Camera-type eye (tissue), 1 donor: ENCODE measurements at places on chromosomes 4 and X. TPM values are rescaled to one million over a fixed set of nuclear protein-coding genes. Genes with fewer than 3 reads are reported as not detected.

GUF1 gene
- 40.0 TPM for total RNA-seq

HUWE1 gene
- total RNA-seq: 134 TPM

AKAP4 gene
- total RNA-seq: not detected

ATP1B4 gene
- total RNA-seq: 19.1 TPM

SHROOM4 gene
- total RNA-seq: 10.0 TPM

SRPK3 gene
- 6.9 TPM for total RNA-seq

AFAP1 gene
- 57.6 TPM for total RNA-seq

CLTRN gene
- 2.4 TPM for total RNA-seq

PCDH7 gene
- total RNA-seq: 84.9 TPM

MGARP gene
- 98.1 TPM for total RNA-seq

RTL3 gene
- total RNA-seq: 0.16 TPM

F8 gene
- total RNA-seq: 5.9 TPM

PCDH18 gene
- total RNA-seq: 143 TPM

RADX gene
- total RNA-seq: 7.9 TPM

FAM53A gene
- 4.1 TPM for total RNA-seq

SPANXB1 gene
- not detected for total RNA-seq
